Activated naive CD8-positive, alpha-beta T cell treated with anti-CD3 and anti-CD28 coated beads, Interleukin-2, amount 10 ng/mL, durations not matched to agents 7 days and 5 days (primary cell): ENCODE measurements at places on chromosomes 2 and 18. TPM values are rescaled to one million over a fixed set of nuclear protein-coding genes. Genes with fewer than 3 reads are reported as not detected.

GRCh38 chr2:64945973-64946768 is 43.0 kb upstream of the SLC1A4 start:
- peak; percentile 79 for DNase-seq

CD8B gene
- total RNA-seq = 483 TPM

GRCh38 chr18:54069729-54070128 is 154.7 kb downstream of the MBD2 start:
- DNase-seq = no peak

GRCh38 chr2:55029098-55029497 is 21.2 kb downstream of the RTN4 start:
- no peak for DNase-seq

DNA sequence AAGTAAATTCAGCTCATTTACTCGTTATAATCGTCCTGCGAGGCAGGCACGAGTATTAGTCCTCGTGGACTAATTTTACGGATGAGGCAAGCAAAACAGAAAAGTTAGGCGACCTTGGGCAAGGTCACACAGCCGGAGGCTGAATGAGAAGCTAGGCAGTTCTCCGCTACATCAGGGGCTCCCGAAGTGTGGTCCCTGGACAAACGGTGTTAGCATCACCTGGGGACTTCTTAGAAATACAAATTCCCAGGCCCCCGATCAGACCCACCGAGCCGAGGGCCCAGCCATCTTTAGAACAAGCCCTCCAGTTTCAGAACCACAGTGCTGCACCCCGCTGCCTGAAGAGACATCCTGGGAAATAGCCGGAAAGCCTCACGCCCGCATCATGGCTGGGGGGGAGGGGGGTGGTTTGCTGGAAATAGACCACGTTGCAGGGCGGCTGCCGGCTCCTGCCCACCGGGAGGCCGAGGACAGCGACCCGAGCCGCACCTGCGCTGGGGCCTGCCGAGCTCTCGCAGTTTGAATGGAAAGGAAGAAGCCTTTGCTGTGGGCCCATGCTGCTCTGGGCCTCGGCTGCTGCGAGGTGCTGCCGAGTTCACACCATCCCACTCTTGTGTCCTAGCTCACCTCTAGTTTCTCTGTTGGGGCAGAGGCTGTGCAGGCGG is 72.2 kb downstream of the TFCP2L1 start:
- no peak for DNase-seq

DNA sequence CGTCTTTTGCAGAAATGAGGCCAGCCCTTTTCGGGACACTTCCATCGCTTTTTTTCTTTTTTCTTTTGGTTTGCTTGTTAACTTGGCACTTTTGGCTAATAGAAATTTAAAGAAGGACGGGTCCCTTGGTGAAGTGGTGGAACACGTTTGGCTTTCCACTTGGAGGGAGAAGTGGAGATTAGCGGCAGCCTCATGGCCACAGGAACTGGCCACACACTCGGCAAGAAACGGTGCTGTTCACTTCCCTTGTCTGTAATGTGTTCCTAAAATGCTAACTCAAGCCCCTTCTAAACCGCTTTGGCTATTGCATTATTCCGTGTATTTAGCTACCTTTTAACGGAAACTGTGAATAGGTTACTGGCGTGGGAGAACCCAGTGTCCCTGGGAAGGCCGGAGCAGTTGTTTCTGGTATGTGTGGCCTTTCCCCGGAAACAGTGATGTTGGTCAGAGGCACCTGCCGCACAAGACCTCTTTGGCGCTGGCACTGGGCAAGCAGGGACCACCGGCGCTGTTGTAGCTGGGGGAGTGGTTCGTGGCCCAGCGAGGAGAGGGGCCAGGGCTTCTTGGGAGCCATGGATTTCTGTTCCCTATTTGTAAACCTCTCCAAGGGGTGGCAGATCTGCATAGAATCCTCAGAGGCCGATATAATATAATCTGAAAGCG is 981 bp downstream of the RAMP1 start:
- no peak for DNase-seq

DNA sequence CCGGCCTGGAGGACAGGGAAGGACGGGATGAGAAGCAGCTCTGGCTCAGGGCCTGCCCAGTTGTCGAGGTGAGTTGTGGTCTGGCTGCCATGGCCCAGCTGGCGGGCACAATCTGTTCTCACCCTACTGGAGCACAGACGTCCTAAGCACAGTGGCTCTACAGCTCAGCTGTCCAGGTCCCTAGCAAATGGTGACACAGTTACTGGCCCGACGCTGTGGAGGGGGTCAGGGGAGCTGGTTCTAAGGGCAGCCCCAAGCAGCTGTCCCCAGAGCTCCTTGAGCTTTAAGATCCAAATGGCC is 32.9 kb downstream of the KCNK3 start:
- DNase-seq = no peak

DNA sequence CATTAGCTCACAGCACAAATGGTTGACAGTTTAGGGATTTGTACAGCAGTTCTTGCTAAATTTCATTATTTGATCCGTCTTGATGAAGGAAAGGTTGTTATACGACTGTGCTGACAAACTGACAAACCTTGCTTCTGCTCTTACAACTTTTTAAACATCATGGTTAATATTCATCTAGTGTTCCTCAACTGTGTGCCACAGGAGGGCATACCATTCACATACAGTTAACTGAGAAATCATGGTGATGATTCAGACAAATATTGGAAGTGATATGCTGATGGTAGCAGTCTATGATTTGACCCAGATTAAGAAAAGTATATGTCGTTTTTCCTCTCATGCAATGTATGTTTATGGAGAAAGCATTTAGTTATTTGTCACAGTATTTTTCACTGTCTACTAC is 129.8 kb upstream of the FSIP2 start:
- no peak for DNase-seq

DNA sequence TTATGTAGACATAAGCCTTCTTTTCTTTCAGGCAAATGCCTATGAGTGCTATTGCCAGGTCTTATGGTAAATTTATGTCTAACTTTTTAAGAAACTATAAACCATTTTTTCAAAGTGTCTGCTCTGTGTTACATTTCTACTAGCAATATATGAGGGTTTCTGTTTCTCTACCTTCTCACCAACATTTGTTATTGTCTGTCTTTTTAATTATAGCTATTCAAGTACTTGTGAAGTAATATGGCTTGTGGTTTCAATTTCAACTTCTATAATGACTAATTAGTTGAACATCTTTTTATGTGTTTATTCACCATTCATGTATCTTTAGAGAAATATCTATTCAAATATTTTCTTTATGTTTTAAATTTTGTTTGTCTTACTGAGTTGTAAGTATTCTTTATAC is 213.1 kb upstream of the MC4R start:
- no peak for DNase-seq

DNA sequence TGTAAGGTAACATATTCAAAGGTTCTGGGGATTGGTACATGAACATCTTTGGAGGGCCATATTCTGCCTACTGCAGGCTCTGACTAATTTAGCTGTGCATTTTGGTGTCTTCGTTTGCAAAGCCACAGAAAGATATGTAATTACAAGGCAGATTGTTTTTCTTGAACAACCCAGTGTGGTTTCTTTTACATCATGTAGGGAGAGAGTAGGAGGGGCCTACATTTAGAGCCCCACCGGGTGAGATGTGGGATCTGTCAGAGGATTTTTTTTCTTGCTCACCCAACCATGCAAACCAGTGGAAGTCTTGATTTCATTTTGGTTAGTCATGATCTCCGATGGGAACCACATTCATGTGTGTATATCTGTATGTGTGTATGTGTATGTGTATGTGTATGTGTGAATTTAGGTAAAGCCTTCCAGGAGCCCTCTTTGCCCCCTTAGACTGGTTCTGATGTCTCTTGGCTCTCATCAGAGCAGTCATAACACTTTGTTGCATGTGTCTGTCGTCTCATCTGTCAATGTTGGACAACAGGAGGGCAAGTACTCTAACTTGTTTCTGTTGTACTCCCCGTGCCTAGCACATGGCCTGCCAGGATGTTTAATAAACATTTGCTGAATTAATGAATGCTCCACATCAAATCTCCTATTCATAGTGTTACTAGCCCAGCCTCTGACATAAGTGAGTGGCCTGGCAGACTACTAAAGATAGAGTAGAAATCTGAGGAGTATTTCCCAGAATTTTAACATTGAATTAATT is 239.9 kb downstream of the MTX2 start:
- DNase-seq = no peak

GPR45 gene
- total RNA-seq = not detected

TUBA3E gene
- total RNA-seq = not detected

ITGB6 gene
- not detected for total RNA-seq

LINC00305 gene
- not detected for total RNA-seq

DNA sequence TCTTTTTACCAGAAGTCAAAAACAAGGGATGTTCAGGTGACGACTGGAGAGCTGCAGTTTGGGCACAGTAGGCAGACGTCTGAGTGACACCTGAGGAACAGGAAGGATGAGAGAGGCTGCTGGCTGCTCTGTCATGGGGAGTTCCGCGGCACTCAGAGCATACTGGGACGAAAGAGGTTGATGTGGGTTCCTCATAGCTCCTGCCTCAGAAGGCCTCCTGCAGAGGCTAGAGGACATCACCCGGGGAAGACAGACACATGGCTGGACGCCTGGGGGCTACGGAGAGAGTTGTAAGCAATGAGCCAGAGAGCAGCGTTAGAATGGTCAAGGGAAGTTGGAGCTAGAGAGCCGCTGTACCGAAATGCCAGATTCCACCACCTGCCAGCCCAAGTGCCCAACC is 45.1 kb upstream of the GLI2 start:
- no peak for DNase-seq

DNA sequence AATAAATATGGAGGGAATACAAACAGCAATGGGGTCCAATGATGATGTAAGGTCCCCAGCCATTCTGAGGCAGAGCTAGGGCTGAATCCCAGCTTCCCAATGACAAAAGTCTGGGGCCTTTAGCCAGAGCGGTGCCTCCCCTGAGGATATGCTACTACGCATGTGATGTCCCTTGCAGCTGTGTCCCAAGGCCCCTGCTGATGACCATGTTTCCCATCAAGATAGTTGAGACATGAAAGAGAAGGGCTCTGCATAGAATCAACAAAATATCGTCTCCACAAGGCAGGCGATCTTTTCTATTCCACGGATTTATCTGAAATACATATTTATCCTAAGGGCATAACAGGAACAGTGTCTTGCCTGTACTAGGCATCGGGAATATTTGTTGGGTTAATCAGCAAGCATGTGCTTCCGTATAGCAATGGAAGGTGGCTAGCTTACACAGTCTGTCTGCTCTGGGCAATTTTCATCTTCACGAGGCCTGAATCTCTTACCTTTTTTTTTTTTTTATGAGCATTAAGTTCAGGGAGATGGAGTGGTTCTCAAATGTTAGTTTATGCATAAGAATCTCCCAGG is 284.6 kb downstream of the CNTNAP5 start:
- no peak for DNase-seq

DNA sequence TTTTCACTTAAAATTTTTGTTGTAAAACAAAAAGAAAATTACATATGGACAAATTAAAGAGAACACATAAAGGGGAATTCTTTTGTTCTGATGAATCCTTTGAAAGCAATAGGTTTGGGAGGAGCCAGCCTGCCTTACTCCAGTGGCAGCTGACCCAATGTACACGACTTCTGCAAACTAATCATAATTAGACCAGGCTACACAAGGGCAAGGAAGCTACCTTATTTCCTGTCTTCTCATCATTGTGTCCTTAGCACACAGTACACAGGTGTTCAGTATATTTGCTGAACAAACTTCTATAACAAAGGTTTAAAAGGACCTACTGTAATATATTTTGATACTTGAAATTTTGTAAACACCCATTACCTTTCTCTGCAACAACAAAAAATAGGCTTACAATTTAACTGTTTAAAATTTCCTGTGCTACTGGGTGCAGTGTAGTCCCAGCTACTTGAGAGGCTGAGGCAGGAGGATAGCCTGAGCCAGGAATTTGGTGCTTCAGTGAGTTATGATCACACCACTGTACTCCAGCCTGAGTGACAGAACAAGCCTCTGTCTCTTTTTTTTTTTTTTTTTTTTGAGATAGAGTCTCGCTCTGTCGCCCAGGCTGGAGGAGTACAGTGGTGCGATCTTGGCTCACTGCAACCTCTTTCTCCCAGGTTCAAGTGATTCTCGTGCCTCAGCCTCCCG is 18.9 kb downstream of the KCNG3 start:
- no peak for DNase-seq

DNA sequence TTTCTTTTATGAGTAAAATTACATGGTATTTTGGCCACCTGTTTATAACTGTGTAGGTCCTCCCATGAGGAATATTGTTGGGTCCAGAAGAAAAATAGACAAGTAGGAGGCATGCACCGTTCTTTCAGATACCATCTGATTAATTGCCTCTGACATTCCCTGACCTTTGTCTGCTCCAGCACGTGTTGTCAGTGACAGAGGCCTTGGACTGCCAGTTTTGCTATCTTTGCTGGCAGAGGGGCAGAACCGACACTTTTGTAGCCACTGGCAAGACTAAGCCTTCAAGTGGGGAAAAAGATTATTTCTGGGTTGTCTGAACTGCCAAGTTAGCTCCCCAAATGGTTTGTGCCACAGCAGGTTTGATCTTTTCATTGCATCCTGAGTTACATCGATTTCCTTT is 276.9 kb downstream of the CAMKMT start:
- DNase-seq = no peak

ALPP gene
- not detected for total RNA-seq

GRCh38 chr2:51994123-51994763 is 962.3 kb upstream of the NRXN1 start:
- no peak for DNase-seq

GRCh38 chr2:179646173-179646769 is 215.1 kb downstream of the ZNF385B start:
- DNase-seq = no peak

APCDD1 gene
- not detected for total RNA-seq

GRCh38 chr2:111133603-111134002 is 12.9 kb downstream of the BCL2L11 start:
- DNase-seq = no peak

DNA sequence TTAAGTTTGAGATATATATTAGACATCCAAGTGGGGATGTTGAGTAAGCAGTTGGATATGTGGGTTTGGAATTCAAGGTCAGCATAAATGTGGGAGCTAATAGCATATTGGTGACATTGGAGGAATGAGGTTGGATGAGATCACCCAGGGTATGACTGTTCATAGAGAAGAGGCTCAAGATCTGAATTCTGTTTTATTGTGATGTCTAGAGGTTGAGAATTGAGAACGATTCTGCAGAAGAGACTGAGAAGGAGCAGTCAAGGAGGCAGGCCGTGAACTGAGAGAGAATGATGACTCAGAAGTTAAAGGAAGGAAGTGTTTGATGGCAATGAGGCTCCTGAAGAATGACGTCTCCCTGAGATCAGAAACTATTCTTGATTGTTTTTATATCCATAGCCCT is 5.9 kb downstream of the SERPINB11 start:
- DNase-seq = no peak

SCN3A gene
- total RNA-seq = not detected

- no peak for DNase-seq
These were observed 72.8 kb downstream of the FMNL2 start for GRCh38 chr2:152407806-152408205.
